Stimulated activated CD4-positive, alpha-beta T cell treated with anti-CD3 and anti-CD28 coated beads, TNF-alpha, amount 100 ng/mL, for 4 hours (primary cell): ENCODE measurements at places on chromosomes 2 and 18.

GRCh38 chr2:229873123-229873581 lies 48.7 kb downstream of the TRIP12 start:
- DNase-seq = no peak

DNA sequence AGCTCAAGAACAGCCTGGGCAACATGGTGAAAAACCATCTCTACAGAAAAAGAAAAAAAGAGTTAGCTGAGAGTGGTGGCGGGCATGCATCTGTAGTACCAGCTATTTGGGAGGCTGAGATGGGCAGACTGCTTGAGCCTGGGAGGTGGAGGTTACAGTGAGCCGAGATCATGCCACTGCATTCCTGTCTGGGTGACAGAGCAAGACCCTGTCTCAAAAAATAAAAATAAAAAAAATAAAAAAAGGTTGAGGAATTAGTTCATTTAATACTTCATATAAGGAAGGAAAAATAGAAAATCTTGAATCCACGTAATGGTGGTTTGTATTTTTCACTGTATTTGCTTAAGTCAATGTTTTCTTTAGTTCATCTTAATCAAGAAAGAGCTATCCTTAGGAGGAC lies 241.7 kb downstream of the TGIF1 start:
- DNase-seq = no peak

GRCh38 chr2:215411941-215412743 lies 23.7 kb downstream of the FN1 start:
- DNase-seq = no peak

DNA sequence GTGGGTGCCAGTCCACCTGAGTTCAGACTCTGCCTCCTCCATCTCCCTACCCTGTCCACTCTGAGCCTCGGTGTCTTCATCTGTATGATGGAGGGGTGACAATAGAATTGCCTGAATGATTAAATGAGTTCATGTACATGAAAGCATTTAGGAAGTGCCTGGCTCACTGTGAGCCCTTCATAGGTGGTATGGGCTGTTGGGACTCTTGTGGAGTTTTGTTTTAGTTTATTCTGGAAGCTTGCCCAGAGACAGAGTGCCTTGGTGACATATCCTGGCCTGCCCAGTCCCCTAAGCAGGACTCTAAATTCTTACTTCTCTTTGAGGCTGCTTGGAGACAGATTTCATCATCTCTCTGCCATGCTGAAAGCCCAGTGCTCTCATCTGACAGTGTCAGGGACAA lies 24.5 kb upstream of the GIGYF2 start:
- DNase-seq = no peak

GRCh38 chr2:105166688-105167087 lies 74.9 kb upstream of the GPR45 start:
- DNase-seq = no peak

DNA sequence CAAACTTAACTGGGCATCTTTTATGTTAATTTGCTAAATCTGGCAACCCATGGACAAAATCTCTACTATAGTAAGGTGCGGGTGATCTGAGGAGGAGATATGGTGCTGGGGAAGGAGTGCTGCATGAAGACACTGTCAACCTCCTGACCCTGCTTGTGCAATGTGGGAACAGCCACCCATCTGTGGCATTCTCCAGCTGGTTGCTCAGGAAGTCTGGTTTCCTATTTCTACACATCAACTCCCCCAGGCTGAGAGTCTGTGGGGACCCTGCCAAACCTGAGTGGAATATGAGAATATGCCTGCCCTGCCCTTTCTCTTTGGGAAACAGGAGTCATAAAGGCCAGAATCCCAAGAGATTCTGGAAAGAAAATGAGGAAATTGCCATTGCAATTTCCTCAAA lies 60.1 kb upstream of the PAX3 start:
- no peak for DNase-seq

DNA sequence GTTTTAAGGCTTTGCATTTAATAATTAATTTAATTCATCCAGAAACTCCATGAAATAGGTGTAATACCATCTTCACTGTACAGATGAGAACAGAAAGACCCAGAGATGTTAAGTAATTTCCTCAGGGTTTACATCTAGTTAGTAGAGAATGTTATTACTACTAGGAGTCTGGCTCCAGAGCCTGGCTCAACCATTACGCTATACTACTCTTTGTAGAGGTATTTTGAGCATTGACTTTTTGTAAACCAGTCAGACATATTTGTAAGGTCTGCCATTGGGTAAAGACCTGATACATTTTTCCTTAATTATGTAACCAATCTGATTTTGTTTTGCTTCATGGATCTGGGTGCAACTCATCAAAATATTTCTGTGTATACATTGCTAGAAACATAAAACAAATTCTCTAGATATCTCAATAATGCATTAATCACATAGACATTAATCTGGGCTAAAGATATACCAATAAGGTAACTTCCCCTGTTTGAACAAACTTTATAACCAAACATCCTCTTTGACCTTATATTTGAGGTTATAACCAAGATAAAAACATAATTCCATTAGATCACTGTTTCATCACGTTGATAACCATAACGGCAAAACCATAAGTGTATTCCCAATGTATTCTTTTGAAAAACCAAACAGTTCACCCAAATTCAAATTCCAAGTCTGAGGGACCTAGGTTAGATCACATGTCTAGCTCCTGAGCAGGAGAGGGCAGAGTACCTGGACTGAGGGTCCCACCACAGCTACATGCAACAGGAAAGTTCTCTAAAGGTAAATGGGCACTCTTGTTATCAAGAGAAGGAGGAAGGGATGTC lies 135.0 kb downstream of the IKZF2 start:
- no peak for DNase-seq

- no peak for DNase-seq
Observed at GRCh38 chr2:237359518-237359840, 54.5 kb downstream of the COL6A3 start.

DNA sequence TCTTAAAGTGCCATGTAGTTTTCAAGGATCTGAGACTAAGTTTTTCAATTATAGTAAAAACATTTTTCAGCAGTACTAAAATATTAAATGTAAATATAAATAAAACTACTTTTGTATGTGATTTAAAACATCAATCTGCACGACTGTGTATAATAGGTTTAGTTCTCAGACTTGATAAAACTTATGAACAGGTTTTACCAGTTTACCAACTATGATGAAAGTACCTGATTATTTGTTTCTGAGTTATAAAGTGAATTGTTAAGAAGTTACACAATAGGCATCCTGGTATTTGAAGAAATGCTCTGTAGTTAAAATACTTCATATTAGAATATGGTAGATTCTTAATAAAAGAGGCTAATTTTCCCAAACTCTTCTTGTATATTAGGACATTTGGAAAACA lies 14.8 kb downstream of the RELCH start:
- DNase-seq = no peak

DNA sequence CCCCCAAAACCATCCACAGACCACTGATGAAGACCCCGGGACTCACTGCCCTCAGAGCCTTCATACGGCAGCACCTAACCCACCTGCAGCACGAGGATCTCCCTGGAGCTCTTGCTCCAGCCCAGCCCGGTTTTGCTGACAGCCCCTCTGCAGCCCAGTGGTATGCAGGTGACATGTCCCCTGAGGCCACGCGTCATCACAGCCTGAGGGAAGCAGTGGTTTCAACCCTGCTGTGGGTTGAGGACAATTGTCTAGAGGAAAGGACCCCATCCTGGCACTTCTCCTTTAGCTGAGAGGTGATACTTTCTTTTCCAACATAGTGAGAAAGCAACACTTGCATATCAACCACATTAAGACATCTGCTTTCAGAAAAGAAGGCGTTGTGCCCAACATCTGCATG lies 134.0 kb downstream of the SEPTIN10 start:
- no peak for DNase-seq

- no peak for DNase-seq
Observed at GRCh38 chr2:5538313-5538712, 153.9 kb upstream of the SOX11 start.

DNA sequence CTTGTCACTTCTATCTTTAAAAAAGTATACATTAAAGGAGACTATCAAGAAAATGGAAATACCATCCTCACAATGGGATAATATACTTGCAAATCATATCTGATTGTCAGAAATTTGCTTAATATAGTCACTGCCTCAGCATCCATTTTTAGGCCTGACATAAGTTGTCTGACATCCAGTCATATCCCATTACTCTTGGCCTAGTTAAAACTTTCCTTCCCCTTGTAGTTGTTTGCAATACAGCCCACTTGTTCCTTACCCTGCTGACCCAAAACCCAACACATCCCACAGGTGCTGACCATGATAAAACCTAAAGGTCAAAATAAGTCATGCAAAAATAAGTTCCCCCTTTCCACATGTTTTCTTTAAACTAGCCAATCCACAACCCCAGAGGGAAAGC lies 3.6 kb upstream of the ARHGEF33 start:
- no peak for DNase-seq

DNA sequence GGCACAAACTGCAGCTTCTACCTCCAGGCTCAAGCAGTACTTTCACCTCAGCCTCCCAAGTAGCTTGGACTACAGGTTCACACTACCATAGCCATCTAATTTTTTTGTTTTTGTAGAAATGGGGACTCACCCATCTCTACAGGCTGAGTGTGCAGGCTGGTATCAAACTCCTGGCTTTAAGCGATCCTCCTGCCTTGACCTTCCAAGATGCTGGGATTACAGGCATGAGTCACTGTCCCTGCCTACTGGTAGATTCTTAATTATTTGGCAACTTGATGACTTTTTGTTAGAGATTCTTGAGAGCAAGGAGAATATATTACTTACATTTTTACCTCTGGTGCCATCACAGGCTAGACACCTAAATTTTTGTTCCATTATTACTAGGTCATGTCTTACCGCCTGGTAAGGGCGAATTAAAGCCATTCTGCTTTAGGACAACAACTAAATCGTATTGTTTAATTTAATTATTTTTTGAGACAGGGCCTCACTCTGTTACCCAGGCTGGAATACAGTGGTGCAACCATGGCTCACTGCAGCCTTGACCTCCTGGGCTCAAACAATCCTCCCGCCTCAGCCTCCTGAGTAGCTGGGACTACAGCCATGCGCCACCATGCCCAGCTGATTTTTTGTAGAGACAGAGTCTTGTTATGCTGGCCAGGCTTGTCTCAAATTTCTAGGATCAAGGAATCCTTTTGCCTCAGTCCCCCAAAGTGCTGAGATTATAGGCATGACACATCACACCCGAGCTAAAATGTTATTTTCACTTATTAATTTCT lies 15.7 kb downstream of the DYNC1I2 start:
- DNase-seq = no peak

DNA sequence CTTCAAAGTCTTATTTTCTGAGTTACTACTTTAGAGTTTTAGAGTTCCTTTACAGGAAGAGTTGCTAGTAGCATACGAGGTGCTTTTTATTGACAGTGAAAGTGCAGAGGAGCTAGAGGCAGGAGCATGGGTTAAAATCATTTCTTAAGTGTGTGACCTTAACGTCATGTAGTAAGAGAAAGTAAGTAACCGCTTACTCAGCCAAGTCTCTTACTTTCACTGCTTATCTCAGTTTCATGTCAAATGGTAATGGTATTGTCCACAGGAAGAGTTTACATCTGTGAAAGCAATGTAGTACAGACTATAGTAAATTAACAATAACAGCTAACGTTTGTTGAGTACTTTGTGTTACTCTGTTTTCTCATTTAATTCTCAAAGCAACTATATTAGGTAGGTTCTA lies 12.6 kb downstream of the NDUFAF7 start:
- DNase-seq = no peak

DNA sequence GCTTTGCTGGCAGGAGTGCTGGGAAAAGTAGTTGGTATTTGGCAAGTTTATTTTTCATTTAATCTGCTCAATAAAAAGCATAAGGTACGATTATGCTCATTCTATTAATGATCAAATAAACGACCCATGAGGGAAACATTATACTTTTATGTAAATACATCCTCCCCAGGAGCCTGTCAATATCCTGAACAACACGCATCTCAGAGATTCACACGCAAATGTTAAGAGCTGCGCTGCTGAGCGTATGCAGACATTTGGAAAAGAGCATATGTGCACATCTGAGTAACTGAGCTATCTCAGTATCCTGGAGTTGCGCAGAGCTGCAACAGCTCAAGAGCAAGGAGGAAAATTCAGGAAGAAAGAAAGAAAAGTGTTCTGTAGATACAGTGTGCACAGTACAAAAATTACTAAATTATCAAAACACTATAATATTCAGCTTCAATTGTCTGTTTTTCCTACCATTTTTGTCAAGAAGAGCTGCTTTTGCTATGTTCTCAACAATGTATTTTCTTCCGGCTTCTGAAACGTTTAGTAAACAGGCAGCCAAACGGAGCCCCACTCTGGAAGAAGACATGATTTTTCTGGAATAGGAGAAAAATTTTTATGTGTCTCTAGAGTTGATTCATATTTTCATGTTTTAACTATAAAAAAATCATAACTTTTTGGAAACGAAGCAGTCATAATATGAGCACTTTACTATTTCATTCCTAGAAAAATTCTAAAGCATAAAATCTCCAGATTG lies 2.4 kb downstream of the FTCDNL1 start:
- no peak for DNase-seq

GRCh38 chr2:40606862-40607261 lies 155.0 kb upstream of the SLC8A1 start:
- DNase-seq = no peak

DNA sequence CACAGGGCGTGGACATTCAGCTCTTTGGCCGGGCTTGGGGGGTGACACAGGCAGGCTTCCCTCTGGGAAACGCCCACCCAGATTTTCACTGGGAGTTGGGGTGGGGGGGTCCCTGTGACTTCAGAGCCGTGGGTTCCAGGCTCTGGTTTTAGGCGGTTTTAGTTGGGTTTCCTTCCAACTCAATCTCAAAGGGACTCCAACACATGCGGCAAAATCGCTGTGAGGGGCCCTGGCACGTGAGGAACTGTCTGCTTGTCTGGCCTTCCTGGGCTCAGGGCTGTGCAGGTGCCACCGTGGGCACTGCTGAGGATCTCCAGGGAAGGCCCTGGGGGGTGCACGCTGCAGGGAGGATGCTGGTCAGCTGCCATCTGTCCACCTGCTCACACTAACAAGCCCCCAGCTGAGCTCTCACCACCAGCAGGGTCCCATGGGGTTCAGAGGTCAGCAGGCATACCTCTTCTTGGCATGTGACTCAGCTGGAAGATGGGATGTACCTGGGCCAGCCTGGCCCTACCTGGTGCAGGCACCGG lies 11.7 kb downstream of the HS6ST1 start:
- DNase-seq = no peak
